Ovary (tissue), 10 donors: ENCODE measurements at places on chromosomes 2 and 18.

DNA sequence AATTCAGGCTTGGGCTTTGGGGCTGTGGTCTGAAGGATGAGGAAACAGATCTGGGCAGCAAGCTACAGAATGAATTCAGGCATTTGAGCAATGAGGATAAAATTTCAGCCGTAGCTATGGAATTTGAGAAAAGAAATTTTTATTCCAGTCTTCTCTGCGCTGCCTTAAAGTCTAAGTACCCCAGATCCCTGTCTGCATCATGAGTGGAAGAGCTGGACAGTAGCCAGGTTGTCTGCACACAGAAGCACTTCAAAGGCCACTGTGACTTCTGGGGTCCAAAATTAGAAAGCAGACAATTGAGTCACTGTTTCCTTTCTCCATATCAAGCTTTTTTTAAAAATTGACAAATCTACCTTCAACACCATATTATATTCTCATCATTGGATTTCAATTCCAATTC, 787.6 kb upstream of the GCFC2 start:
- DNase-seq = no peak
- H3K36me3 ChIP-seq = no peaks in the 10 kb centered on the region
- H3K27ac ChIP-seq = no peak overlapping the region
- H3K27me3 ChIP-seq = no peaks in the 10 kb centered on the region
- no peaks in the 10 kb centered on the region for H3K4me1 ChIP-seq
- H3K4me3 ChIP-seq = no peak overlapping the region

GRCh38 chr2:75068546-75068945, 110.1 kb downstream of the POLE4 start:
- H3K27me3 ChIP-seq = no peaks in the 10 kb centered on the region
- no peak overlapping the region for H3K27ac ChIP-seq
- peaks cover 3% of the 10 kb centered on the region for H3K4me1 ChIP-seq
- H3K36me3 ChIP-seq = no peaks in the 10 kb centered on the region

DNA sequence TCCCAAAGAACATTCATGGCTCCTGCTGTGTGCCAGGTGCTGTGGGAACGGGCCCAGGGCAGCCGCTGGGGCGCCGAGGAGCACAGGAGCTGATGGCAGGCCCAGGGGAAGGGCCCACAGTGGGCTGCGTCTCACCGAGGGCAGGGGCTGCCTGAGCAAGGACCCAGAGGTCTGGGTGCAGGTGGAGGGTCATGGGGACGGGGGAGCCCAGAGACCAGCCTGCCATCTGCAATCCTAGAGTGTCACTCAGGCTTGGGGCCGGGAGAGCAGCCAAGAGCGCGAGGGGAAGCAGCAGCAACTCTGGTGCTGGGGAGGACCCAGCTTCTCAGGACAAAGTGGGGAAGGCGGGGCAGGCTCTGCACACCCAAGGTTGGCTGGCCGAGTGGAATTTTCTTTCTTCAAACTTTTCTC, 207.4 kb downstream of the HDAC4 start:
- no peak overlapping the region for H3K4me3 ChIP-seq
- no peaks in the 10 kb centered on the region for H3K27me3 ChIP-seq
- DNase-seq = peak; percentile 29

DNA sequence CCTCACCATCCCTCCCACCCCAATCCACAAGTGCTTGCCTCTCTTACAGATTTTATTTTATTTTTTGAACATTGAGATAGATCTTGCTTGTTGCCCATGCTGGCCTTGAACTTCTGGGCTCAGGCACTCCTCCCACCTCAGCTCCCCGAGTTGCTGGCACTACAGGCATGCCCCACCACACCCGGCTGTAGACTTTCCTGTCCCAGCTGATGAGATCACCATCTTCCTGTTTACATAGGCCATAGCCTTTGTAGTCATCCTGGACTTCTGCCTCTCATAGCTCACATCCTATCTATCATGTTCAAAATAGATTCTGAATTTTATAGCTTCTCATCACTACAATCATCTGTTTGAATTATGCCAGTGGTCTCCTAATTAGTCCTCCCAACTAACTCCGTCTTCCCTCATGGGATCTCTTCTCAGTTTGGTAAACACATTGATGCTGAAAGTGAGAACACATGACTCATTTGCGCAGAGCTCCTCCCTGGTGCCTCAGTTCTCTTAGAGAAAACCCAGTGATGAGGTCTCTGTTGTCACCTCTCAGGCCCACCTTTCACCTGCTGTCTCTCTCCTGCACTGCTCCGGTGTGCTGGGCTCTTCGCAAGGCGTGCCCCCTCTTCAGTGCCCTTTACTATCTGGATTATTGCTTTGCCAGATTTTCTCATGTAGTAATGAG, 243.0 kb downstream of the ZNF407 start:
- DNase-seq = no peak
- no peak overlapping the region for H3K4me3 ChIP-seq
- no peaks in the 10 kb centered on the region for H3K4me1 ChIP-seq
- no peaks in the 10 kb centered on the region for H3K36me3 ChIP-seq
- H3K27ac ChIP-seq = no peak overlapping the region

GRCh38 chr2:160005908-160006307, 56.5 kb downstream of the PLA2R1 start:
- H3K27ac ChIP-seq = no peak overlapping the region
- H3K4me3 ChIP-seq = no peak overlapping the region
- no peak for DNase-seq
- peaks cover 2% of the 10 kb centered on the region for H3K4me1 ChIP-seq

GRCh38 chr18:55407191-55407590, 180.8 kb downstream of the TCF4 start:
- H3K4me1 ChIP-seq = peaks cover 4% of the 10 kb centered on the region
- no peak for DNase-seq
- H3K27ac ChIP-seq = no peak overlapping the region
- H3K27me3 ChIP-seq = no peaks in the 10 kb centered on the region

- H3K36me3 ChIP-seq = no peaks in the 10 kb centered on the region
- H3K27me3 ChIP-seq = no peaks in the 10 kb centered on the region
- peaks cover 5% of the 10 kb centered on the region for H3K4me1 ChIP-seq
- DNase-seq = no peak
- H3K27ac ChIP-seq = no peak overlapping the region
- H3K4me3 ChIP-seq = no peak overlapping the region
These were observed 197.4 kb upstream of the NCKAP5 start for GRCh38 chr2:133765658-133766057.

DNA sequence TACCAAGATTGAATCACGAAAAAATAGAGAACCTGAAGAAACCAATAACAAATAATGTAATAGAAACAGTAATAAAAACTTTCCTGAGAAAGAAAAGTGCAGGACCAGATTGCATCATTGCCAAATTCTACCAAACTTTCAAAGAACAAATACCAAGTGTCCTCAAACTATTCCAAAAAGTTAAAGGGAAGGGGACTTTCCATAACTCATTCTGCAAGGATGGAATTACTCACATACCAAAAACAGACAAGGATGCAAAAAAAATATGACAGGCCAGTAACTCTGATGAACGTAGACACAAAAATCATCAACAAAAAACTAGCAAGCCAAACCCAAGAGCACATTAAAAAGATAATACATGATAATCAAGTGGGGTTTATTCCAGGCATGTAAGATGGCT, 172.3 kb upstream of the SLC35G4 start:
- H3K27me3 ChIP-seq = no peaks in the 10 kb centered on the region
- no peak for DNase-seq
- H3K4me3 ChIP-seq = no peak overlapping the region

GRCh38 chr2:155733091-155733853, 599.2 kb downstream of the NR4A2 start:
- no peak overlapping the region for H3K27ac ChIP-seq
- H3K4me1 ChIP-seq = no peaks in the 10 kb centered on the region
- H3K4me3 ChIP-seq = no peak overlapping the region

DNA sequence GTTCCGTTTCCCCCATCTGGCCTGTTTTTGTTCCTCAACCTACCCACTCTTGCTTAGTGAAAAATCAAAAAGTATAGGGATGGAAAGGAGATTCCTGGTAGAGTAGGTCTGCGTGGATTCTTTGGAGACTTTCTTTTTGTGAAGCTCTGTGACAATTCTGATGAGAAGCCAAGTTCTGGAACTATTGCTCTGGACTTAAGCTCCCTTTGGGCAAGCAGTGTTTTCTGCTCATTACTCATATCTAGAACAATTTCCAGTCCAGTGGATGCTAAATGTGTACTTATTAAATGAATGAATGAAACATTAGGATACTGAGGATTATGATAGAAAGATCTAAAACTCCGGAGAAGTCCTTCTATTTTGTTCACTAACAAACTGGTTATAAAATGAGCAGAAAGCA, 76.5 kb downstream of the SOCS6 start:
- H3K4me3 ChIP-seq = no peak overlapping the region
- H3K27ac ChIP-seq = no peak overlapping the region
- no peak for DNase-seq
- no peaks in the 10 kb centered on the region for H3K4me1 ChIP-seq
- no peaks in the 10 kb centered on the region for H3K36me3 ChIP-seq

DNA sequence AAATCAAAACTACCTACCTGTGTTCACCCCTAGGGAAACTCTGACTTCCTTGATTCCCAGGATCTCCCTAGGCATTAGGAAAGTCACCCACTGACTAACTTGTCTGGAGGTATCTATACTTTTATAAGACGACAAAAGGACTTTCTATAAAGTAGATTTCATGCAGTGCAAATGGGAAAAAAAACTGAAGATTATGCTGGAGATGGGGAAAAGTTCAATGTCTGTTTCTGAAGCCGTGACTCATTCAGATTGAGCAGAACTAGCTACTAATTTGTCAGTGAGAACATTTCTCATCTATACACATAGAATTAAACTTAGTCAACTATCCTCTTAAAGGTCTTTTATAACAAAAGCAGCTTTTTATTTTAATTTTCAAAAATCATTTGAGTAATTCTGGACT, 6.0 kb downstream of the SEPTIN10 start:
- H3K4me1 ChIP-seq = peaks cover 10% of the 10 kb centered on the region
- no peak overlapping the region for H3K27ac ChIP-seq
- no peaks in the 10 kb centered on the region for H3K27me3 ChIP-seq

GRCh38 chr2:171149986-171150693, 10.6 kb downstream of the TLK1 start:
- H3K4me1 ChIP-seq = peaks cover 7% of the 10 kb centered on the region
- H3K36me3 ChIP-seq = no peaks in the 10 kb centered on the region
- H3K27ac ChIP-seq = no peak overlapping the region
- no peak for DNase-seq
- no peak overlapping the region for H3K4me3 ChIP-seq
- no peaks in the 10 kb centered on the region for H3K27me3 ChIP-seq

- no peak overlapping the region for H3K4me3 ChIP-seq
- no peak overlapping the region for H3K27ac ChIP-seq
- H3K36me3 ChIP-seq = no peaks in the 10 kb centered on the region
- no peaks in the 10 kb centered on the region for H3K4me1 ChIP-seq
- DNase-seq = no peak
These were observed 35.1 kb downstream of the ITGB1BP1 start for GRCh38 chr2:9388199-9388681.

GRCh38 chr2:177545981-177546585, 153.5 kb downstream of the AGPS start:
- no peaks in the 10 kb centered on the region for H3K4me1 ChIP-seq
- H3K4me3 ChIP-seq = no peak overlapping the region
- no peaks in the 10 kb centered on the region for H3K36me3 ChIP-seq
- no peak overlapping the region for H3K27ac ChIP-seq
- DNase-seq = no peak

DNA sequence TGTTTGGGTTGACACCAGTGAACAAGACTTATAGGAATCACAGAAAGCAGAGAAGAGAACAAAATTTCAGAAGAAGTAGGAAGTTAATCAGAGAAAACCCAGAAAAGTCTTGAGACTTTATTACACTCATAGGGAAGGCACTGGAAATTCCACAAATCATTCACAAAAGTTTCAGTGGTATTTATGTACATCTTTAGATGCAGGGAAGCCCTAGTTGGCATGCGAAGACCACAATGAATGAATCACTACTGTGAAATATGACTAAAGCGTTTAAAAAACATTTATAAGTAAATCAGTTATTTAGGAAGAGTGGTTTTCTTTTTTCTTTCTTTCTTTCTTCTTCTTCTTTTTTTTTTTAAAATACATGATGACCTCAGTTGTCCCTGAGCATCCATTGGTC, 105.1 kb downstream of the NUP35 start:
- H3K4me1 ChIP-seq = no peaks in the 10 kb centered on the region
- H3K27ac ChIP-seq = no peak overlapping the region

DNA sequence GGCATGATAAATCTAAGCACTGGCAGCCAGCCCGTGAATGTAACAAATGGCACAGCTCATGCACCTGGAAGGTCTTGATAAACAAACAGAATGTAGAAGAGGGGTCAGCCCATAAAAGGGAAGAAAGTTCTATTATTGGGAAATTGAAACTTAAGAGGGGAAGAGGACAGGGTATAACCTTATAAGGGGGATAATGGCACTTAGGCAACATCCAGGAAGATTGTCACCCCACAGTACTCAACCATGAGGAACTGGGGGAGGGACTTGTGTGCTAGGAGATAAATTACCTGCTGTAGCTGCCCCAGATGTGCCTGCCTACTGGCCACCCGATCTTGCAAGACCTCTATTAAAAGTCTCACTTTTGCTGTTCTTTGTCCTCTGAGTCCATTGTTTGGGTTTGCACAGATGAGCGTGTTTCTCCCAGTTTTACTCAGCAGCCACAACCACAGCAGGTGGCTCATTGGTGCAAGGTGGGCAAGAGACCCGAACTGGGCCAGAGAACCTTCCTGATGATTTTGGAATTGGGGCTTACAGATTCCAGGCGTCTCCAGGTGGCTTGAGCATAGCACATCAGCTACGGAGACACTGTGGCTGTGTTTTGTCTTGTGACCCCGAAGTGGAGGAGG, 79.0 kb upstream of the TAF1B start:
- no peaks in the 10 kb centered on the region for H3K27me3 ChIP-seq
- no peak for DNase-seq
- no peaks in the 10 kb centered on the region for H3K36me3 ChIP-seq
- H3K27ac ChIP-seq = no peak overlapping the region

DNA sequence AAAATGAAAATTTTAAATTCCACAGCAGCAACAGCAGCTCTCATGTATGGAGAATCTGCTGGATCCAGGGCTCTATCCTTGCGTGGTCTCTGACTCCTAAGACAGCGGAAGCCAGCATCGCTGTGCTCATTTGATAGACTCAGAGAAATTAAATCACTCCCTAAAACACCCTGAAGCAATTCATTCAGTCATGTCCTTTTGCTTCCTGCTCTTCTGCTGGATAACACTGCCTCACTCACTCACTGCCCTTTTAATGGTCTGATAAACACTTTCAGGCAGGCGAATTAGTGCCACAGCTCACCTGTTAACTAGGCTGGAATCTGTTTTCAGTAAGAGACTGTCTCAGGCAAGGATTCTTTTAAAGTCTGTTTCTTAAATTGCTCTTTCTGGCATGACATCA, 10.0 kb downstream of the WIPF1 start:
- no peak overlapping the region for H3K4me3 ChIP-seq
- no peak for DNase-seq
- H3K36me3 ChIP-seq = no peaks in the 10 kb centered on the region

- H3K36me3 ChIP-seq = no peaks in the 10 kb centered on the region
- no peak overlapping the region for H3K4me3 ChIP-seq
- no peak for DNase-seq
- H3K27me3 ChIP-seq = no peaks in the 10 kb centered on the region
These were observed 19.7 kb upstream of the GNAL start for GRCh38 chr18:11669271-11669947.
